Lung (tissue), 17 donors: ENCODE measurements at places on chromosomes 3 and 15. TPM values are rescaled to one million over a fixed set of nuclear protein-coding genes. Genes with fewer than 3 reads are reported as not detected.

ITIH1 gene
- total RNA-seq, result 0.11 TPM

C2CD4A gene
- total RNA-seq, result 0.34 TPM

RFT1 gene
- total RNA-seq, result 23.1 TPM

SNTN gene
- 41.4 TPM for total RNA-seq

ZPLD1 gene
- not detected for total RNA-seq

WHAMM gene
- total RNA-seq, result 10.4 TPM

SUCLG2 gene
- 68.4 TPM for total RNA-seq

HRH1 gene
- total RNA-seq, result 8.3 TPM

DNA sequence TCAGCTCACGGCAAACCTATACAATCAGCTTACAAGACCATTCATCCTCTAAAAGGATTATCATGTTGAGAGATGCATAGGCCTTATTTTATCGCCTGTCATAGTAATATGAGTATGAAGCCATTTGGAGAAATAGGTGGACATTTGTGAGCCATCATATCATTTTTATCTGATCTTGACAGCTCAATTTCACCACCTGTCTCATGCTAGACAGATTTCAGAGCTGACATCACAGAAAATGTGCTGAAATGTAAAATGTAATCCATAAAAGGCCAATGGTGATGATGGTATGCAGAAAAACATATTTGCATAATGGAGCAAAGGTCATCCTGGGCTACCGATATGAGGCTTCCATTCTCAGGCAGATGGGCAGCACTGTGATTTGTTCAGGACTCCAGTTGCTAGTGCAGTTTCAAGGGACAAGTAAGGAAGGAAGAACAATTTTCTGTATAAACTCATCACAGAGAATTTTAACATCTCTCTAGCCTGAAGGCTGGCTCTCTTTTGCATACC lies 221.5 kb downstream of the ULK4 start:
- H3K27ac ChIP-seq, result no peak overlapping the region
- H3K27me3 ChIP-seq, result no peaks in the 10 kb centered on the region
- H3K36me3 ChIP-seq, result no peaks in the 10 kb centered on the region
- no peak for DNase-seq
- no peak overlapping the region for H3K4me3 ChIP-seq
- no peaks in the 10 kb centered on the region for H3K4me1 ChIP-seq

- H3K4me1 ChIP-seq, result peaks cover 1% of the 10 kb centered on the region
- H3K27ac ChIP-seq, result peak overlapping the region; percentile 87
- H3K27me3 ChIP-seq, result no peaks in the 10 kb centered on the region
- no peak for DNase-seq
- peaks cover 13% of the 10 kb centered on the region for H3K36me3 ChIP-seq
Observed at GRCh38 chr3:105824129-105824528, 44.7 kb downstream of the CBLB start.

DNA sequence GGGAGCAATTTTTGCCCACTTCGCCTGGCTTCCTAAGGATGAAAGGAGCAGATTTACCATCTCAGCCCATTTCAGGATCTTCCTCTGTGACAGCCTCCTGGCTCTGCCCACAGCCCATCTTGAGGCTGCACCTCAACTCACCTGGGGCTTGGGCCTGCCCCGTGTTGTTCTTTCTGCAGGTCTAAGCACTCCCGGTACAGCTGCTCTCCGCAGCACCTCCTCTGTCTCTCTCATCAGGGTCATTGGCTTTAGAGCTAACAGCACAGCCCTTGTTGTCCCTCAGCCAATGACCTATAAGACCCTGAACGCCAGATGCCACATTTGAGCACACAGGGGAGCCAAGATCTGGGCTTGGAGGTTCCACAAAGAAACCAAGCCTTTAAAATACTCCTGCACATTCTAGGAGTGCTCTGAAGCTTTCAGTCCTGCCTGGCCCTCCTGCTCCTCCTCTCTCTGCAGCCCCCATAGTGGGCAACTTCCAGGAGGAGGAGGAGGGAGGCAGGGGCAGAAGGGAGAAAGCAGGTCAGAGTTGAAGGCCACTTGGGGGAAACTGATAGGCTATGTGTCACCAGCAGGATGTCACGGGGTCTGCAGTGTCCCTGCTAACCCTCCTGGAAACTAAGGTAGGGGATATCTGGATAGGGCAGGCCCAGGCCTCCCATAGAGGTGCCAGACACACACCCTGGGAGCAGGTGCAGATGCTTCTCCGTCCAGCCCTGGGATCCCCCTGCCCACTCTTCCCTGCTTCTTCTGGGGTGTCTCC lies 115.6 kb downstream of the ETFA start:
- H3K4me3 ChIP-seq, result no peak overlapping the region
- H3K36me3 ChIP-seq, result no peaks in the 10 kb centered on the region
- peaks cover 6% of the 10 kb centered on the region for H3K4me1 ChIP-seq
- no peaks in the 10 kb centered on the region for H3K27me3 ChIP-seq

- H3K4me3 ChIP-seq, result no peak overlapping the region
- H3K4me1 ChIP-seq, result no peaks in the 10 kb centered on the region
- H3K36me3 ChIP-seq, result no peaks in the 10 kb centered on the region
- H3K27ac ChIP-seq, result no peak overlapping the region
- no peaks in the 10 kb centered on the region for H3K27me3 ChIP-seq
- no peak for DNase-seq
Observed at GRCh38 chr15:41631880-41632470, 28.2 kb upstream of the MGA start.

DNA sequence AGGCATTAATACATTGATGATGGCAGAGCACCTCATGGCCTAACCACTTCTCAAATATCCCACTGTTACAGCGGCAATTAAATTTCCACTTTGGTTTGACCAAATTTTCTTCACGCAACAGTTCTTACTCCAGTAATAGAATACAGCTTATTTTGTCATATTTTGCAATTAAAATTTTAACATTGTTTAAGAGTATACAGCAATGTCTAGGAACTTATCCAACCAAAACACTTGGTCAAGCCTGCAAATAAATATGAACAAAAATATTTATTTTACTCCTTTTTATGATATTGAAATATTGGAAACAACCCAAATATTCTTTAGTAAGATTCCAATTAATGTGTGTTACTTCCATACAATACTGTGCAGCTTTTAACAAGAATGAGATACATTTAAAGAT lies 45.3 kb upstream of the C3orf80 start:
- DNase-seq, result no peak
- no peaks in the 10 kb centered on the region for H3K27me3 ChIP-seq
- H3K4me1 ChIP-seq, result no peaks in the 10 kb centered on the region
- H3K27ac ChIP-seq, result no peak overlapping the region
- H3K4me3 ChIP-seq, result no peak overlapping the region

GRCh38 chr3:12470111-12470510 lies 14.2 kb upstream of the TSEN2 start:
- no peaks in the 10 kb centered on the region for H3K27me3 ChIP-seq
- H3K36me3 ChIP-seq, result no peaks in the 10 kb centered on the region
- no peak overlapping the region for H3K4me3 ChIP-seq
- DNase-seq, result no peak
- H3K27ac ChIP-seq, result no peak overlapping the region

DNA sequence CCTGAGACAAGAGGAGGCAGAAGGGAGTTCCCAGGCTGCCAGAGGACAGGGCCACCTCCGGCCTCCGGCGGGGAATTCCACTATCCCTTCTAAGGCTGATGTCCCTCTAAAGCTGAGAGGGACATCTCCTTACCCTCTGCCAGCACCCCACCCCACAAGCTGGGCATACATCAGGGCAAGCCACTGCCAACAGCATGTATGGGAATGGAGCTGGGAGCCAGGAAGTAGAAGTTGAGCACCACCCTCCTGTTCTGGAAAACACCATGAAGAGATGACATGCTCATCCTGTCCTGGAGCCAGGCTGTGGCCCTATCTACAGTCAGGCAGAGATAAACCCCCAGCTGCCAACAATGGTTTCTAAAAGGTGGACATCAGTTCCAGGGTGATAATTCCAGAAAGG lies 7.1 kb downstream of the PLCD1 start:
- no peaks in the 10 kb centered on the region for H3K36me3 ChIP-seq
- peak overlapping the region; percentile 38 for H3K27ac ChIP-seq
- H3K4me1 ChIP-seq, result no peaks in the 10 kb centered on the region
- H3K27me3 ChIP-seq, result no peaks in the 10 kb centered on the region
- DNase-seq, result no peak
- no peak overlapping the region for H3K4me3 ChIP-seq

GRCh38 chr15:70259028-70259424 lies 161.3 kb upstream of the TLE3 start:
- peak overlapping the region; percentile 16 for H3K27ac ChIP-seq
- H3K4me3 ChIP-seq, result no peak overlapping the region
- H3K4me1 ChIP-seq, result no peaks in the 10 kb centered on the region
- DNase-seq, result peak; percentile 74

DNA sequence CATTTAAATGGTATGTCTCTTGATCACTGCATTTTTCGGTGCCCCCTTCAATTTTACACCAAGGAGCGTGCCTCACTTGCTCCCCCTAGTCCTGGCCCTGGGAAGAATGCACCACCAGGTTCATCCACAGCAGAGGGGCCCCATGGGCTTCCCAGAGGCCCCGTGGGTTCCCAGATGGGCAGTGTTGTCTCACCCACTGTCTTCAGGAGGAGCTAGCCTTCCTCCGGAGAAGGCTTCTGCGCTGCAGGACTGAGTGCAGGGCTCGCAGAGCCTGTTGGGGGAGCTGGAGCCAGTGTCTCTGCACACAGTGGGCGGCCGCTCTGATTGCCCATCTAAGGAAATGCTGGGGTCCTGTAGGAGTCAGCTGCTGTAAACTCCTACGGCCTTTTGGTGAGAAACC lies 45.9 kb downstream of the POLR2M start:
- no peaks in the 10 kb centered on the region for H3K36me3 ChIP-seq
- no peak overlapping the region for H3K4me3 ChIP-seq
- H3K4me1 ChIP-seq, result peaks cover 27% of the 10 kb centered on the region
- no peak overlapping the region for H3K27ac ChIP-seq

GRCh38 chr3:102225407-102226132 lies 209.2 kb upstream of the ZPLD1 start:
- DNase-seq, result peak; percentile 73
- no peak overlapping the region for H3K27ac ChIP-seq
- no peaks in the 10 kb centered on the region for H3K27me3 ChIP-seq

- H3K27me3 ChIP-seq, result no peaks in the 10 kb centered on the region
- DNase-seq, result no peak
- H3K27ac ChIP-seq, result no peak overlapping the region
- H3K4me3 ChIP-seq, result no peak overlapping the region
- H3K4me1 ChIP-seq, result no peaks in the 10 kb centered on the region
- no peaks in the 10 kb centered on the region for H3K36me3 ChIP-seq
Observed at GRCh38 chr15:65759441-65759840, 32.7 kb downstream of the DENND4A start.

GRCh38 chr3:8759038-8759707 lies 10.2 kb downstream of the OXTR start:
- H3K4me3 ChIP-seq, result no peak overlapping the region
- no peaks in the 10 kb centered on the region for H3K27me3 ChIP-seq
- no peaks in the 10 kb centered on the region for H3K36me3 ChIP-seq
- no peak for DNase-seq
- no peaks in the 10 kb centered on the region for H3K4me1 ChIP-seq
- no peak overlapping the region for H3K27ac ChIP-seq

DNA sequence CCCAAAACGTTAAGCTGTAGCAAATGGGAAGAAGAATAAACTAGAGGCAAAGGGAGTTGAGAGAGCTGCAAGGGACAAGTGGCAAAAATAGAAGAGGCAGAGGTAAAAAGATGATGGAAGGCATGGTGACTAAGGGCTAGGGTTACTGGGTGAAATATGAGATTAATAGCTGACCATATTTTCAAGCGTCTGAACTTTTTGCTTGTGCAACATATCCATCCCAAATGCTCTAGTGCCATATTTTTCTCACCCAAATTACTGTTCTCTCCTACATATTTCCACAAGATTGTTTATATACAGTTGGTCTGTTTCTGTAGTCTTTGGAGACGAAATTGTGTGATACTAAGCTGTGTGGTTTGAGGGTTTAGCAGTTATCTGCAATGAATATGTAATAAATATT lies 145.5 kb downstream of the GMNC start:
- H3K27me3 ChIP-seq, result no peaks in the 10 kb centered on the region
- no peak overlapping the region for H3K27ac ChIP-seq
- H3K4me1 ChIP-seq, result peaks cover 3% of the 10 kb centered on the region
- H3K4me3 ChIP-seq, result no peak overlapping the region
- no peak for DNase-seq
- no peaks in the 10 kb centered on the region for H3K36me3 ChIP-seq

- no peak for DNase-seq
- H3K4me3 ChIP-seq, result peak overlapping the region; percentile 43
- H3K27me3 ChIP-seq, result no peaks in the 10 kb centered on the region
- peaks cover 33% of the 10 kb centered on the region for H3K4me1 ChIP-seq
Observed at GRCh38 chr3:129607391-129608068, 1.1 kb upstream of the PLXND1 start.

GRCh38 chr15:69075440-69075839 lies 60.9 kb downstream of the NOX5 start:
- peaks cover 26% of the 10 kb centered on the region for H3K4me1 ChIP-seq
- H3K36me3 ChIP-seq, result no peaks in the 10 kb centered on the region
- peak; percentile 77 for DNase-seq
- no peak overlapping the region for H3K27ac ChIP-seq

GRCh38 chr3:82973791-82974190 lies 1212.3 kb upstream of the GBE1 start:
- no peaks in the 10 kb centered on the region for H3K4me1 ChIP-seq
- no peaks in the 10 kb centered on the region for H3K36me3 ChIP-seq
- no peak for DNase-seq
- H3K4me3 ChIP-seq, result no peak overlapping the region
- no peak overlapping the region for H3K27ac ChIP-seq

DNA sequence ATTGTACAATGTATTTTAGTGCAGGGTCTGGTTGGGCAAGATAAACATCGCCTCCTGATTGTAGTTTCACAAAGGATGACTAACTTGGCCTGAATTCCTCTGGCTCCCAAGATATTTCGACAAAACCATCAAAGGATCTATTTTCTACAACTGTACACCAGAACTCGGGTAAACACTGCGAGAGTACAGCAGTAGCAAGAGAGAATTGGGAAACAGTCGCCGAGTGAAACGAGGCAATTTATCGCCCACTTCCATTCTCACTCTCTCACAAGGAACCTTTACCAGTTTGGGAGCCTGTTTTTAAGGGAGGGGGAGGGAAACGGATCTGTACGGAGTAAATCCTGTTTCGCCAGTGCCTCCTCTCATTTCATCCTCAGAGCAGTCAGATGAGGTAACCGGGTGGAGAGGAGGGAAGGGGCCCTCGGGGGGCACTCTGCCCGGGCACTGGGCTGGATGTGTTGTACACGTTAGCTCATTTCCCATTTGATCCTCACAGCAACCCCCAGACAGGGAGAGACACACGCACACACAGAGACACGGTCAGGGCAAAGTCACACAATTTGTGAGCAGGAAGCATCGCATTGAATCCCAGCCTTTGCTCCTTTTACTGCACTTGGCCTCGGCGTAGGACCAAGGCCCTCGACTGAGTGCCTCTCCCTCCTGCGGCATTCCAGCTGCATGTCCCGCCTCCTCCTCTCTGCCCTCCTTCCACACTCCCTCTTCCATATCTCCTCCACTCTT lies 120.1 kb downstream of the LIPC start:
- H3K27me3 ChIP-seq, result no peaks in the 10 kb centered on the region
- no peak overlapping the region for H3K27ac ChIP-seq
- H3K36me3 ChIP-seq, result no peaks in the 10 kb centered on the region
- DNase-seq, result peak; percentile 64
- H3K4me1 ChIP-seq, result peaks cover 13% of the 10 kb centered on the region

- H3K4me1 ChIP-seq, result peaks cover 15% of the 10 kb centered on the region
- no peaks in the 10 kb centered on the region for H3K36me3 ChIP-seq
Observed at GRCh38 chr15:96359616-96360521, 29.4 kb downstream of the NR2F2 start.
